SHP77 treated with DMSO at 0.1 percent for 48 hours (cell line): ENCODE measurements at places on chromosomes 11 and 22.

- DNase-seq, result no peak
These were observed 35.1 kb downstream of the TRIOBP start for GRCh38 chr22:37731804-37732471.

GRCh38 chr22:45087802-45088201, 75.9 kb upstream of the NUP50 start:
- no peak for DNase-seq

- DNase-seq, result no peak
These were observed 224.9 kb downstream of the DSCAML1 start for GRCh38 chr11:117572129-117572528.

GRCh38 chr11:69240332-69241074, 53.5 kb upstream of the MYEOV start:
- DNase-seq, result no peak

DNA sequence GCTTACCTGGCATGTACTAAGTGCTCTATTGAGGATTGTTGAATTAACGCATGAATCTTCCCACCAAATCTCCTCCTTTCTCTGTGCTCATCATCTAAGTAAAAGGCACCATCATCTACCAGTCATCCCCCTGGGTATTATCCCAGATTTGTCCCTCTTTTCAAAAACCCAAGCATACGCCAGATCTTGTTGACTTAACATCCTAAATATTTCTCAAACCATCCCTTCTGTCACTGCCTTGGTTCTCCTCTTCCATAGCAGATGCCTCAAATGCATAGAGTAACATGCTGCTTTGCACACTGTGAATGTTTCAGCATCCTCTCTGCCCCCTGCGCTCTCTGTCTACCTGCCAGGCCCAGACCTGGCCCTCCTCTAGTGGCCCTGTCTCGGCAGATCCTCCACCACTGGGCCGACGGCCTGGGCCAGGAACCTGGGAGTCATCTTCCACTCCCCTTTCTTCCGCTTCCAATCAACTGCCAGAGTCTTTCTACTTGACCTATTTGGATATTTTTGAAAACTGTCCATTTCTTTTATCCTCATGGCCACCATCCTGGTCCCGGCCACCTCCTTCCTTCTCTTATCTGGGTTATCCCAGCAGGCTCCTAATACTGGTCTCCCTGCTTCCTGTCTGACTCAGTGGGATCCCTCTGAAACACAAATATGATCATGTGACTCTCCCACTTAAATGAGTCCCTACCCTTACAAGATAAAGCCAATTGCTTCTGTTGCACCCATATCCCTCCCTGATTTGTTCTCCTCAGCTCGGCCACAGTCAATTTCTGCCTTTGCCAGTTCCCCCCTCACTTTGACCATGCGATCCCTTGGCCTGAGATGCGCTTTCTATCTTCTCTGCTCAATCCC, 3.4 kb upstream of the TAB1 start:
- DNase-seq, result no peak

DNA sequence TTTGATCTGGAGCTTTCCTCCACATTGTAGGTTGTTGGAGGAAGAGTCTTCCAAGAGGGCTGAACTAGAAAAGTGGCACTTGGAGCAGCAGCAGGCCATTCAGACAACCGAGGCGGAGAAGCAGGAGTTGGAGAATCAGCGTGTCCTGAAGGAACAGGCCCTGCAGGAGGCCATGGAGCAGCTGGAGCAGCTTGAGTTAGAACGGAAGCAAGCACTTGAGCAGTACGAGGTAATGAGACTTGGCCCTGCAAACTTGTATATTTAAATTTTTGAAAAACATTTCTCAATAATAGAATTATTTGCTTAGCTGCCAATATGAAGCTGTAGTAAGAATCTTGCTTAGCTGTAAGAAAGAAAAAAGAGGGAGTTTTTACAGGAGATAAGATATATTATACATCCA, 84.0 kb downstream of the SWAP70 start:
- DNase-seq, result no peak

DNA sequence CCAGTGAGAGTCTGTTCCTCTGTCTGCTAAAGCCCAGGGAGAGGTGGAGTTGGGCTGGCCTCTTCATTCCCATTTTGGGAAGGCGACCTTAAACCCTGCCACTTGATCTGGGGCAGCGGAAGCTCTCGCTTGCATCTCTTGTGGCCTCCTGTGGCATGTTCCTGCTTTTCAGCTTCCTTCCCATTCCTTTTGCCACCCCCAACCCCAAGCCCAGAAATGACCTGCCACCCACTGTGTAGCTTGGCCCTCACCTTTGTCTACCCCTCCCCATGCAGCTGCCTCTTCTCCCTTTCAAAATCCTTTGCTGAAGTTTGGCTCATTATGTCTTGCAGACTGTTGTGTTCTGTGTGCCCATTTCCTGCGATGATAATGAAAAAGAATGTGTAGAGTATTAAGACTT, 110.2 kb downstream of the DBX1 start:
- no peak for DNase-seq

DNA sequence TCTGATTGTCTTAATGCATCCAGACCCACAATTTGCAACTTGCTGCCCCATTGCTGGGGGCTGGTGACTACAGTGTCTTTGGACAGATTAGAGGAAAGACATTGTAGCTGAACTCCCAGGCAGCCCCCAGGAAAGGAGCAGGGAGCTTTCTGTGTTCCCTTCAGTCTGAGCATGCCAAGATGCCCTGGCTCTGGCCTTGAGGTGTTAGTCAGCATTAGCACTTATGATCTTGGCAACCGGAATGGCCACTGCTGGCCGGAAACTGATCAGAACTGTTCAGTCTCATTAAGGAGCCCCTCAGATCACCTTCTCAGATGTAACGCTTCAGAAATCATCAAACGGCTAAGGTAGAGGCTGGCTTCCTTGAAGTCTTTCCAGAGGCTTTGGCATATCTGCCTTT, 195.2 kb downstream of the NAV2 start:
- no peak for DNase-seq

DNA sequence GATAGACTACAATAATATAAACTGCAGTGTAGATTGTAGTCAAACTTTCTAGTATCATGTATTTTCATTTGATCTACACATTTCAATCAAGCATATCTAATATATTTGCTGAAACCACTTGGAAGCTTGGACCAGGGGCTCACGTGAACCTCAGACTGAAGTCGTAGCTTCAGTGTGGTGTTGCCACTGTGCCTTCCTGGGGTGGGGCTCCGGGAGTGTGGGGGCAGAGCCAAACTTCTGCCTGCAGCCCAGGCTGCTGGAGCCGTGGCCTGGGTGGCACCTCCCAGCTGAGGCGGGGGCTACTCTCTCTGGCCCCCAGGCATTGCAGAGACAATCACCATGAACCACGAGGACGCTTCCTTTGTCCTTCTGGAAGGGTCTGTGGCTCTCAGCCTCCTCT, 36.3 kb upstream of the IGSF9B start:
- DNase-seq, result no peak

DNA sequence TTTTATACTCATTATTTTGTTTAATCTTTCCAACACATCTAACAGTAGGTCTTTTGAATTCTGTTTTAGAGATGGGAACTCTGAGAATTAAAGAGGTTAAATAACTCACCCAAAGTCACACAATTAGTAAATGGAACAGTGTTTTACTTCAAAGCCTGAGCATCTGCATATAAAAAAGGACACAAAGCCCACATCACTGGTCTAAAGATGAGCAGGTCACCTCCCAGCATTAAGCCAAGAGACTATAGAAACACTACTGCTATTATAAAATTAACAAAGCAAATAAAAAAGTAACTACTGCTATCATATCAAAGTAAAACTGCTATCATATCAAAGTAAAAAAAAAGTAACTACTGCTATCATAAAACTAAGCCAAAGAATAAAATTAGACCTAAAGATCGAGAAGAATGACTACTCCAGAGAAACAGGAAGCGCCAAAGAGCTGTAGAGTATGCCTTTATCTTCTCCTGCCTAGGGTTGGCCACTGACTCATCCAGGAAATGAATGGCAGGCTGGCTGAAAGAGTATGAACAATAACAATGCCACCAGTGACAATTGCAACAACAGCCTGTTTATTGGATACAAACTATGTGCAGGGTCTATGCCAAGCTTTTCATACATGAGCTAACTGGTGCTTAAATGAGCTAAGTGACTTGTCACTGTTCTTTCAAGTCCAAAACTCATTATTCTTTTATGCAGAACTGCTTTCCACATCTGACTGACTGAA, 1153.0 kb upstream of the TENM4 start:
- no peak for DNase-seq

DNA sequence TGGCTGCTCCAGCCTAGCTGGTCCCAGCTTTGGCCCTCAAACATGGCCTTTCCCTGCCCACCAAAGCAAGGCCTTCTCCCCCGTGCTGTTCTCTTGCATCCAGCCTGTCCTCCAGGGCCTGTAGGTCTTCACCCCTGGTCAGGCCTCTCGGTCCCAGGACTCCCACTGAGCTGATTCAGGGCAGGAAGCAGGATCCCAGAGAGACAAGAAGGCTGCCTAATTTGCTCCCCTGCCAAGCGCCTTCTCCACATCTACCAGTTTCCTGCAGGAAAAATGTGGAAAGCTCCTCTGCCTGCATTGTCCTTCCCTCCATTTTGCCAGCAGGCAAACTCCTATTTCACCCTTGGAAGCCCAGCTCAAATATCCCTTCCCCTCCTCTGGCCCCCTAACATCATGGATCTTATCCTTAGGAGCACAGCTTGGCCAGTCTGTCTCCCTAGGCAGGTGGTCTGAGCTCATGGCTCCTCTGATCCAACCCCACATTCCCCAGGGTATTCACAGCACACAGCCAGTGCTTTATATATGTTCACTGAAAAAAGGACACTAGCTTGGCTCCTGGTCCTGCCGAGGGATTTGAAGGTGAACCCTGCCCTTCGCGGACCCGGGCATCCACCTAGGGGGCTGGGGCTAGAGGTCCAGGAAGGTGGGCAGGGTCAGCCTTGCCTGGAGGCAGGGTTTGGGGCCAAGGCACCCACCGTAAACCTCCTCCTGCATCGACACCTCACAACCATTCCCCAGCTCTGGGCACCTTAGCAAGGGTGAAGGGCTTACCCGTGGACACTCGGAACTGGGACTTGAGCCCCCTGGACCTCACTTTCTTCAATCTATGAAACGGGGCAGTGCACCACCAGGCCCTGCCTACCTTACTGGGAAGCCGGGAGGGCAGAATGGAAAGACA, 968 bp downstream of the RHBDD3 start:
- no peak for DNase-seq

DNA sequence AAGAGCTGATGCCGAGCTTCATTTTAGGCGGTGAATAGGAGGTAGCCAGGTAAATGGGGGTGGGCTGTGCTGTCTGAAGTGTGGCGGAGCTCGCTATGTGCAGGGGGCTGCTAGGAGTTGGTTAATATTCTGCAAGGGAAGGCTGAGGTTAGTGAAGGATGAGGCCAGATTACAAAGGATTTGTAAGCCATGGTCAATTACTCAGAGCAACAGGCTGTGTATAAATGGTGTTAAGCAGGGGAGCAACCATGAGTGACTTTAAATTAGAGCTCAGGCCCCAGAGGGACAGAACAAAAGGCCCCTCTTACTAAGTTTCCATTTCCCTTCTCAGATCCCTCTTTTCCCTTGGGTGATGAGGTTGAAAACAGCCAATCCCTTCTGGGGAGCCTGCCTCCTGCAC, 7.3 kb upstream of the MCAM start:
- DNase-seq, result no peak

DNA sequence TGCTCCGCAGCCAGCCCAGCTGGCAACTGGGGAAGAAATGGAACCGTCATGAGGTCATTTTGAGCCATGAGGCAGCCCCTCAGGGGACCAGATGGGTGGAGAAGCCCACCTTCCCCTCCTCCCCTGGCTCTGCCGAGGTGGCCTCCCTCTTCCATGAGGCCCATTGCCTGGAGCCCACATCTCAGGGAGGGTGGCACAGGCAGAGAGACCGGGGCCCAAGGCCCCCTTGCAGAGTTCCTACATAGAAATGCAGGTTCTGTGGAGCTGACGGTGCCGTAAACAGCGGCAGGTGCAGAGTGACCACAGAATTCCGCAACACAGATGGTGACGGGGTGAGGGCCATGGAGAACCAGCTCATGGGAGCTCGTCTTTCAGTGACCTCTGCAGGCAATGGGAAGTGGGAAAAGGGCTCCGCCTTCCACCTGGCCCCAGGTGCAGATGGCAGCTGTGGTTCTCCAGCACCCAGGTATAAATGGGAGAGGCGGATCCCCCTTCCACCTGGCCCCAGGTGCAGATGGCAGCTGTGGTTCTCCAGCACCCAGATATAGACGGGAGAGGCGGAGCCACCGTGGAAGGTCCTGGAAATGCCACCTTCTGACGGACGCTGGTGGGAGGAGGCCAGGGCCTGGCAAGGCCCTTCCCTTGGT, 765.4 kb downstream of the BRD1 start:
- no peak for DNase-seq

DNA sequence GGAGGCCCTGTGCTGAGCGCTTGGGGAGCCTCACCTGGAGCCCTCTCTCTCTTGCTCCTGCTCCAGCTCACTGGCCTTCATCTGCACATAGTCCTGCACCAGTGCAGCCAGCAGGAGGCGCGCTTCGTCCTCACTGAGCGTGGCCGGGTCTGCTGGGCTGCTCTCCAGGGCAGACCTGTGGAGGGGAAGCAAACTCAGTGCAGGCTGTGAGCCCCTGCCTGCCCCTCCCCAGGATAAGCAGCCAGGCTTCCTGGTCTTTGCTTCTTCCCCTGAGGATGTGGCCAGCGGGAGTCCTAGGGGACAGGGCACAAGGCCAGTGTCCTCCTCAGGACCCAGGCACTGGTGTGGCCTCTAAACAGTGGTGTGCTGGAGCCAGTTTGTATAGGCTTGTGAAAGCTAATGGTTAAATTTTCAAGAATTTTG, 2.2 kb downstream of the CALCA start:
- DNase-seq, result no peak

- no peak for DNase-seq
These were observed 12.3 kb upstream of the SHANK3 start for GRCh38 chr22:50660306-50660705.

DNA sequence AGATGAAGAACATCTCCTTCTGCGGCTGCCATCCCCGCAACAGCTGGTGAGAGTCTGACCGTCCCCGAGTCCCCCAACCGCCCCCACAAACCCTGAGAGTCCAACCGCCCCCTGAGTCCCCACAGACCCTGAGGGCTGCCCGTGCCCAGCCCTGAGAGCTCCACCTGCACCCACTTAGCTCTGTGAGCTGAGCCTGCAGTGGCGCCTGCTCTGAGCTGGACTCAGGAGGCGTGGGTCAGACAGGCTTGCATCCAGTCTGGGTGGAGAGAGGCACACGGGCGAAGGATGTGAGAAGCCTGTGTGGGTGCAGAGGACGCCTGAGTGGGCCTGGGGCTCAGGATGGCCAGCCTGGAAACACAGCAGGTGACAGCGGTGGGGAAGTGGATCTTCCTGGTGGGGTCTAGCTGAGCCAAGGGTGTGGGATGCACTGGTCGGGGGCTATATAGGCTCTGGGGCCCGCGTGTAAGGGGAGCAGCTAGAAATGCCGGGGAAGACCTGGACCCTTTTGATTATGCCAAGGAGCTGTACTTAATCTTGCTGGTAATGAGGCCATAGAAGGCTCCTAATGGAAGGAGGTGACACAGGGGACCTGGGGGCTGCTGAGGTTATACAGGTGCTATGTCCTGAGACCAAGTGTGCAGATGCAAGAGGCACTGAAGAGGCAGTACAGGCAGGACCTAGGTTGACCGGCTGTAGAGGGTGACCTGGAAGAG, 6.5 kb downstream of the MAPK8IP2 start:
- DNase-seq, result no peak

- DNase-seq, result no peak
These were observed 2.4 kb downstream of the HMBS start for GRCh38 chr11:119087123-119087522.

- no peak for DNase-seq
These were observed at the start of gene TEX12 for GRCh38 chr11:112167145-112167544. Gene TEX12 (plus strand): TSS chr11:112167372. CDS start chr11:112169269, 1,897 bp downstream.
